ENCODE measurements at places on chromosomes 2 and 18. TPM values are rescaled to one million over a fixed set of nuclear protein-coding genes. Genes with fewer than 3 reads are reported as not detected.

The COLEC12 gene
- 10.6 TPM for total RNA-seq

The GALR1 gene
- total RNA-seq: 0.03 TPM

The GAL3ST2 gene
- not detected for total RNA-seq

The TRIM54 gene
- total RNA-seq: 101 TPM

The FSHR gene
- 0.39 TPM for total RNA-seq

The SPEG gene
- total RNA-seq: 157 TPM

The ALPP gene
- total RNA-seq: not detected
